Central memory CD4-positive, alpha-beta T cell (primary cell): ENCODE measurements at places on chromosomes 1 and 21.

DNA sequence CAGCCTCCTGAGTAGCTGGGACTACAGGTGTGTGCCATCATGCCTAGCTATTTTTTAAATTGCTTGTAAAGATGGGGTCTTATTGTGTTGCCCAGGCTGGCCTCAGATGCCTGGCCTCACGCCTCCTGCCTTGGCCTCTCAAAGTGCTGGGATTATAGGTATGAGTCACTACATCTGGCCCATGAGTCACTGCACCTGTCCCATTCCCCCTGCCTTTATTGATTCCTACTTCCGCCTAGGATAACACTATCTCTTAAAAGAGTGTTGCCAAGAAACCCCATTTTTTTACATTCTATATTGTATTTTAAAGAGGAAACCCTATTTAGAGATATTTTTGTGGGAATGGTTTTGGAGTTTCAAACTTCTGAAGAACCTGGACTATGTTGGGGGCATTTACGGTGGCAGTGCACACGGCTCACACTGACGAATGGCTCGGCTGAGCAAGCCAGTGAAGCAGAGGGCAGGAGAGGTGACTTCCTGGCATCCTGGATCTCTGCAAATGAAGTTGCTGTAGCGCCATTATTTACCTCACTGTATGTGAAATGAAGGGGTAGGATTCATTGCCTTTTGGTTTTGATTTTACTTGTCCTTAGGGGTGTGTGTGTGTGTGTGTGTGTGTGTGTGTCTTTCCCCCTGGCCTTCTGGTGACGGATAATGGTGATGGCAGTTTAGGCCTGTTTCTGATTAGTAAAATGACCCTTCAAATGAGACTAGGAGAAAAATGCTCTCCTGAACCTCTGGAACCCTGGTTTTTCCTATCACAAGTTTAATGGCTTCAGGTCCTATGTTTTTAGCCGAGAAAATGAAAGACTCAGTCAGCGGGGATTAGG is 22.5 kb downstream of the KIF26B start:
- no peak for DNase-seq

GRCh38 chr1:231954751-231955150 is 328.2 kb downstream of the DISC1 start:
- no peak for DNase-seq

DNA sequence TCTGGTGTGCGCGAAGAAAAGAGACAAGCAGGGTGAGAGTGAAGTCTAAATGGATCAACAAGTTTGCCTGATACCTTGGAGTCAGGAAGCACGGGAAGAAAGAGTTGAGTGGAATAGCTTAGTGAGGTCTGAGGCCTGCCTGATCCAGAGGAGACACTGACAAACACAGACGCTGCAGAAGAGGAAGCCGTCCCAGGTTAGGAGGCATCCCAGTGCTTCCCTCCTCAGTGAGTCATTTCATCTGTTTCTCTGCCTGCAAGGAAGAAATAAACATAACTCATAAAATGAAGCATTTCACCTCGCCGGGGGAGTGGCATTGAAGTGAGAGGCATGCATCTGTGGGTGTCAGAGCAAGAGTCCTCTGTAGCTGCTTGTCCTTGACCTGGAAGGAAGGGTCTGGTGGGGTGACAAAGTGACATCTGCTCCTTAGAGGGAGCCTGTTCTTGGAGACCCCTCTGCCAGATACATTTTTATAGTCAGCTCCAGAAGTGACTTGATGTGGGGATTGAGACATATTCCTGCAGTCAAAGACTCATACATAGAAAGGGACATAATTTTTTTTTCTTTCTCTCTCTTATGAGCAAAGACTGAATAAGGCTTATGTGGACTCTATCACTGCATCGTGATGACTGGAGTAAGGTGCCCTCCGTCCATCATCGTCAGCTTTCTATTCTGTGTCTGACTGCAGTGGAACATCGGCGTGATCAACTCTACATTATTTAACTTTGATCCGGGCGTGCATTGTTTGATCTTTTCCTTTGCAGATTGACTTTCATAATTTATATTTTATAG is 256.7 kb downstream of the KIF26B start:
- no peak for DNase-seq

DNA sequence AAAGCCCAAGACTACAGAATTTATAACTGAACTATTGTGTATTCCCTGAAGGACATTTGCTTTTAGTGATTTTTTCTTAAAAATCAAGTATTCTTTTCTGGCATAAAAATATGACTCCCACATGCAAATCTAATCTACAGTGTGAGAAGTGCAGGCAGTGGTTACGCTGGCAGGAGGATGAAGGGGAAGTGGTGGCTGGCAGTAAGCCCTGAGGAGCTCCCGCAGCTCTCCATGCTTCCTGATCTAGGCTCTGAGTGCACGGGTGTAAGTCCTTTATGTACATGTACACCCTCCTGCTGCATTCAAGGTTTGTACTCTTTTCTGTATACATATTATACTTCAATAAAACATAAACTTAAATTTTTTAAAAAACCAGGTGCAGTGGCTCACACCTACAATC is 67.5 kb upstream of the PRDX6 start:
- no peak for DNase-seq

GRCh38 chr1:205961991-205962820 is 18.9 kb upstream of the SLC26A9 start:
- no peak for DNase-seq

GRCh38 chr1:220754212-220754917 is 6.2 kb downstream of the MTARC2 start:
- DNase-seq: no peak

- no peak for DNase-seq
Measured at GRCh38 chr1:234398849-234399381, 25.7 kb downstream of the COA6 start.

DNA sequence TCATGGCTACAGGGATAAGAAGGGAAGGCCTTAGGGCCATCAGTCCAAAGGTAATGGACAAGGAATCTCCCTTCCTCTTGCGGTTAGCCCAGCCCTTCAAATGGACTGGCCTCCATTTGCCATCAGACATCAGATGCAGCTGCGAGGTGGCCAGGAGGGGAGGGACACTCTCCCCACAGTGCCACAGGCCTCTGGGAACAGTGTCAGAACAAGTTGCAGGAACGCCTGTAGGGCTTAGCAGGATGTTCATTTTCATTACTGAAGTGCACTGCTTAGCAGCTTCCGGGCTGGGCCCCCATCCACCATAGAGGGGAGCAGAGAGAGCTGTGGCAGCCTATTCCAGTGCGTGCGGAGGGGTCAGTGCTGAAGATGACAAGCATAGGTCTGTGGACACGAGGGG is 127.5 kb downstream of the GALNT2 start:
- DNase-seq: no peak
